Stimulated activated naive CD8-positive, alpha-beta T cell treated with anti-CD3 and anti-CD28 coated beads, Interleukin-15, amount 100 ng/mL, for 72 hours (primary cell): ENCODE measurements at places on chromosomes 11 and 22.
A peak's percentile ranks its signal among the peaks of the same experiment; 100 is the strongest.

DNA sequence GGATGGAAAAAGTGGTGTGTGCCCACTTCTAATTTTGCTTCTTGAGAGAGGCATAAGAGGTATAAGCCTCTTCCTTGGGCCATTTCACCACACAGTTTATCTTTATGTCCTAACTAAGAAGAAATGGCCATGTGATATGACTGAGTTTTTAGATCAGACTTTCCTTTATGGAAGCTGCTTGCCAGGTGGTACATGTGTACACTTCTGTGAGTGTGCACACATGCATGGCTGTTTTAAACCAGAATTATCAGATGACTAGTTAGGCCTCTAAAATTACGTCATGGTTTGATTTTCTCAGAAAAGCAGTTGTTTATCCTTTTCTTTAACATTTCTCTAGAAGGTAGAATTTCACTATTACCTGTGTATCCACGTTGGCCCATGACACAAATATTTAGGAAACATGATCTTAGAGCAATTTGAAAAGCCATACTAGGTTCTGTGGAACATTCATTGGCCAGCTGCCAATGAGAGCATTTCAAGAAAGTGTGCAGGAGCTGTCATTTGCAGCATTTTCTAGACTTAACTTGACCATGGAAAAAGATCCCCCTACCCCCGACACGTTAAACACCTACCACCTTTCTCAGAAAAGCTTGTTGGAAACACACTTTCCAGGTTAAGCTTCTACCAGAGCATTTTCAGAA lies 109.2 kb upstream of the GAL start:
- no peak for DNase-seq

- DNase-seq = peak; percentile 45
These were observed 1335.9 kb downstream of the TBC1D22A start for GRCh38 chr22:48098243-48098920.

DNA sequence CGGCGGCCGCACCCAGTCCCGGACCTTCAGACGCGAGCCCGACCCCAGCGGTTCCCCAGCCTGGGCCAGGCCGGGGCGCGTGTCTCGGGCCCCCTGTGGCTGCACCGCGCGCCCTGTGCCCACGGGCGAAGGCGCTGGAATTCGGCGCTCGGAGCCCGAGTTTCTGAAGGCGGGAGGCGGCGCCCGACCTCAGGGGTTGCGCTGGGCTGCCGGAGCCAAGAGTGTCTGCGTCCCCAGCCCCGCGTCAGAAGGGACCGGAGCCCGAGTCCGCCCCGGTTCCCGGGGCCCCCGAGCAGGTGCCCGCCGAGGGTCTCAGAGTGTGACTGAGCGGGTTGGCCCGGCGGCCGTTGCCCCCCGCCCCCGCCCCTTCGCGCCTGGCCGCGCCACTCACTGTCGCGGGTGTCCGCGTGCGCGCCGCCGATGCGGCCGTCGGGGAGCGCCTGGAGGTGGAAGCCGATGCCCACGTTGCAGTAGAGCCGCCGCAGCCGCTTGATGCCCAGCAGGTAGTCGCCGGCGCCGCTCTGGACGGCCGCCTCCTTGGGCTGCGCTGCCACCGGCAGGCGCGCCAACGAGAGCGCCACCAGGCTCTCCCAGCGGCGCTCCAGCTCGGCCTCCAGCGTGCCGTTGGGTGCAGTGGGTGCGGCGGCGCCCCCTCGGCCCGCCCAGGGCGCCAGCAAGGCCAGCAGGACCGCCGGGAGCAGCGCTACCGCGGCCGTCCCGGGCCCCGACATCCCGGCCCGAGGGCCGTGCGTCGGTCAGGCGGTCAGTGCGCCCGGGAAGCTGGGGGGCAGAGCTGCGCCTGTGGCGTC lies 583 bp downstream of the FGF4 start:
- no peak for DNase-seq

DNA sequence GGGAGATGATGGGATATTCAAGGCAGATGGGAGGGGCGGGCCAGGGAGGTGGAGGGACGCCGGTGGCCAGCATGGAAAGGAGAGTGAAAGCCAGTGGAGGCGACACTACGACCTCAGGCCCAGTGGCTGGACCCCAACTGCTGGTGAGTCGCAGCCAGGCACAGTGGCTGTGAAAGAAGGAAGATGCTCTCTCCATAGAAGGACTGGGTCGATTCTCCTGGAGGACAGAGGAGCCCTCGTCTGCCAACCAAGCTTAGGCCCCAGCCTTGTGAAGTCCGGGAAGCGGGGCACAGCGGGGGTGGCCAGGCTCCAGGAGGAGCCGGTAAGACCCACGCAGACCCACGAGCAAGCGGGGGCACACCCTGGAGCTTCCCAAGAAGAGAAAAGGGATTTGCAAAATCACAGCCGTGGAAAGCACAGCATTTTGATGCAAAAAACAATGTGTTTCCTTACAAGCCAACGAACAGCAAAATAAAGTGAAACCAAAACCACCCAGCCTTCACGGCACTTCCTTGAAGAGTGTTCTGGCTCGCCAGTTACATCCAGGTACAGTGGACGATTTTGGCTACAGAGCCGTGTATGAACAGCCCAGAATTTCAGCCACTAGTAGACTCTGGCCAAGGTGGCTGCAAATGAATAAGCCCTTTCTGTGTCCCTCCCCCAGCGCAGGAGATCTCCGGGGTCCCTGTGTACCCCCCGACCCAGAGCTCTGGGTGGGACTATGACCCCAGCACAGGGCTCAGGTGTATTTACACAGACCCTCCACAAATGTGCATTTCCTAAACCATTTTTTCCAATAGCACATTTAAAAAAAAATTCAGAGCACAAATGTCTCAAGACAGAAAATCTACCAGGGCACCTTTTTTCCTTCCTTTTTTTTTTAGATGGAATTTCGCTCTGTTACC lies 96.9 kb downstream of the TRMU start:
- peak; percentile 41 for DNase-seq

DNA sequence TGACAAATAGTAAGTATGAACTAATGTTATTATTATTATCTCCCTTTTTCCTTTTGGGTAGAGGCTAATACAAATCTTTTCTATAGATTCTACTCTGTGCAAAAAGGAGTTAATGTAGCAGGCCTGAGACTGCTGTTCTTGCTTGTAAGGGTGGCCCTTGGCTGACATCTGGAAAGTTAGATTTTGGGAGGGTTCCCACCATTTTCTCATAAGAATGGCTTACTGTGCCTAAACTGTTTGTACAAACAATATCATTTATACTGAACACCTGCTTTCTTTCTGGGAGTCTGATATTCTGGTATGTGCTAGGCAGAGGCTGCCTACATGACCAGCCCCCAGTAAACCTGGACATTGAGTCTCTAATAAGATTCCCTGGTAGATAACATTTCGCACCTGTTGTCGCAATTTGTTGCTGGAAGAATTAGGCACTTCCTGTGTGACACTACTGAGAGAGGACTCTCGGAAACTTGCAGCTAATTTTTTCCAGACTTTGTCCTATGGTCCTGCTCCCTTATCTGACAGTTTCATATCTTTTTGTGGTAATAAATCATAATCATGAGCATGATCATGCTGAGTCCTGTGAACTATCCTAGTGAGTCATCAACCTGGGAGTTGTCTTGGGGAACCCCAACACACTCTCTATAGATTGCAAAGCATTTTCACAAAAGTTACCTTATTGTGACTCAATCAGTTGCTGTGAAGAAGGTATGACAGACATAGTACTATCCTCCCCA lies 257.7 kb upstream of the CCDC90B start:
- DNase-seq = no peak

- no peak for DNase-seq
These were observed 321.3 kb downstream of the TTC28 start for GRCh38 chr22:28358312-28358711.

GRCh38 chr22:46054091-46055073 lies 77.4 kb upstream of the WNT7B start:
- peak; percentile 45 for DNase-seq

- no peak for DNase-seq
These were observed 999 bp downstream of the FGF3 start for GRCh38 chr11:69818231-69818602.

DNA sequence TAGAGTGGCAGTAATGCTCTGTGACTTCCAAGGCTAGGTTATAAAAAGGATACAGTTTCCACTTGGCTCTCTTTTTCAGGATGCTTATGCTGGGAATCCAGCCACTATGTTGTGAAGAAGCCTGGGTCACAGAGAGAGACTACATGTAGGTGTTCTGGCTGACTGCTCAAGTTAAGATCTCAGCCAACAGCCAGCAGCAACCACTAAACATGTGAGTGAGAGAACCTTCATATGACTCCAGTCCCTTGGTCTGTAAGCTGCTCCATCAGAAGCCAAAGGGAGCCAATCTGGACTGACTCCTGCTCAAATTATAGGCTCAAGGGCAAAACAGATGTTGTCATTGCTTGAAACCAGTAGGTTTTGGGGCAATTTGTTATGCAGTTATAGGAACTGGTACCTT lies 162.7 kb downstream of the MAML2 start:
- DNase-seq = no peak

DNA sequence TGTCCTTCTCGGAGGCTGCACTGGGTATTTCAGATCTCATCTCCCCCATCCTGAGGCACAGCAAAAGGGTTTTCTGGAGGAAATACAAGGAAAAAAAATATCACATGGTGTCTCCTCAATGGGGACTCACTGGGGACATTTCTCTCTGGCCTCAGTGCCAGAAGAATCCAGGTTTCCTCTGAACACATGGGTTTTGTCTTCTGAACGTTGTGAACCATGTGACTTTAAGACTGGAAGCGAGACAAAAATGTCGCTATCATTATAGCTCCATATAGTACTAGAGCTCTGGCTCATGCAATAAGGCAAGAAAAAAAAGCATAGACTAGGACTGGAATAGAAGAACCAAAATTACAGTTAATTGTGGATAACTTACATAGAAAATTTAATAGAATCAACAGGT lies 44.9 kb upstream of the RFPL3 start:
- no peak for DNase-seq

- no peak for DNase-seq
These were observed 21.4 kb upstream of the PISD start for GRCh38 chr22:31683181-31684105.

- no peak for DNase-seq
These were observed 80.3 kb downstream of the LRRC32 start for GRCh38 chr11:76589964-76590950.

DNA sequence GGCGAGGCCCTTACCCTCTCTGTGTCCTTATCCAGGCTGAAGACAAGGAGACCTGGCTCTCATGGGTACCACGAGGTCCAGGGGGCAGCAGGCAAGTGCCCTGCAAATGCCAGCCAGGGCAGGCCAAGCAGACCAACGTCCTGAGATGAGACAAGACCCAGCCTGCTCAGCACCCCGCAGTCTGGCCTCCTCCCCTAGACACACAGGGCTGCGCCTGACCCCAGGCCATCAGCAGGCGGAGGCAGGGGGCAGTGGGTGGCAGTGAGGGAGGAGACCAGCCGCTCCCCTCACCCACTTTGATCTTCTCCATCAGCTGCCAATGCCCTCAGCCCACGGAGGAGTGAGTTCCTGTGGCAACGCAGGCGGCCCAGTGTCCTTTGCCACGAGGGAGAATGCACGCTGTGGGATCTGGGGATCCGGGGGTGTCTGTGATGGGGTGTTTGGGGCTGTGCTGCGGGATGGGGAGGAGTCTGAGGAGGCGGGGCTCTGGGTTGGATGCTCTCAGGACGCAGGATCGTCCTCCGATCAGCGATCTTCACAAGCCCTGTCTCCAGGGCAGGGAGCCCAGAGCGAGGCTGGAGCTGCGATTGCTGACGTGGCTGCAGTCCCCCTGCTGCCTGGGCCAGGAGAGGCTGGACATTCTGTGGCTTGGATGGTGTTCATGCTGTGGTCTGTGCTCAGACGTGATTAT lies 30.5 kb upstream of the PPARA start:
- no peak for DNase-seq

DNA sequence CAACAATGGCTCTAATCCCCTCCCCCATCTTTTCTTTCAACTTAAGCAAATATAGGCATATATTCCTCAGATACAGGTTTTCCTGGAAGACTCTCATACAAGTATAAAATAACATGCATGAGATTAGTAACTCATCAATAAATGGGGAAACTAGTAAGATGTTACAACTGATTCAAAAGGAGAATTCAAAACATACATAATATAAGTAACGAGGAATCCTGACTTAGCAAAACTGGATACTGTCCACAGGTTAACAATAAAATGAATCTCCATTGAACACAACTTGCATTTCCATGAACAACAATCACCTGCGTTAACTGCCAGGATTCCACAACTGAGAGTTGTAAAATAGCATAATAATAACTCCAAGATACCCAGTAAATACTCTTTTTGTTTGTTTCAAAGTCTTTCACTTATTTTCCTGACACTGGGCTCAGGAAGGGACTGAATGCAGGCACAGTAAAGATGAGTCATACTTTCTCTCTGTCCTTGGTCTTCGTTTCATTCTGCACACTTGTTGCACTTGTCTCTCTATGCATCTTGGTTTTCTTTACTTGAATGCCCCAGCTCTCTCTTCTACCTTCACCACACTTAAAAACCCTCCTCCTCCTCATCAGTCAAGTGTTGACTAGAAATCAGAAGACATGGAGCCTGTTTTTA lies 8.1 kb downstream of the APIP start:
- no peak for DNase-seq

GRCh38 chr22:39384750-39385480 lies 14.7 kb upstream of the TAB1 start:
- no peak for DNase-seq

- no peak for DNase-seq
These were observed 61.6 kb upstream of the CARD18 start for GRCh38 chr11:105201166-105201565.

DNA sequence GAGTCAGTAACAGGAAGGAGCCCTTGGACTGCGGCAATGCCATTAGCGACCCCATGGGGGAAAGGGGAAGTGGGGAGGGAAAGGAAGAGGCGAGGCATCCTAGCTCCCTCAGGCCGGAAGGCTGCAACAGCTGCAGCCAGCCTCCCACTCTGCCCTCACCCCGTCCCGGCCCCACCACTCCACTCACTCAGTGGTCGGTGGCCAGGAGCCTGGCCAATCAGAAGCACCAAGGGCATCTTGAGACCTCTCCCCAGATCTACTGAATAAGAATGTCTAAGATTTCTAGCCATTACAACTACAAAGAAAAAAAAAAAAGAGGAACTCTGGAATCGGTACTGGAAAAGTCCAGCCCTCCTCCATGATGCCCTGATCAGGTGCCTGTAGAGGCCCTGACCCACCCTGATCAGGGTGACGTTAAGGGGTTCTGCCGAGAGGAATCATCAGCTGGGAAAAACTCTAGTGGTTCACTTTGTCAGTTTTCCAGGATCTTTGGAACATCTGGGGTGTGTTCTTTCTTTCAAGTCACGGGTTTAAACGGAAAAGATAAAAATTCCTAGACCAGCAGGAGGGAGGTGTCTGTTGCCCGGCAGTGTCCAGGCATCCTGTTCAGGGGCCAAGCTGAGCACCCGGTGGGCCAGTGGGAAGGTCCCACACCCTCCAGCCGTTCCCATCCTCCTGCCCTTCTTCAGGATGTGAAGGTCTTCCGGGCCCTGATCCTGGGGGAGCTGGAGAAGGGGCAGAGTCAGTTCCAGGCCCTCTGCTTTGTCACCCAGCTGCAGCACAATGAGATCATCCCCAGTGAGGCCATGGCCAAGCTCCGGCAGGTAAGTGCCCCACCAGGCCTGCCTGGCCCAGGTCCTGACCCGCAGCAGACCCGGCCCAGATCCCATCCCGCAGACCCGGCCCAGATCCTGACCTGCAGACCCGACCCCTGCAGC lies 14.4 kb downstream of the OAF start:
- DNase-seq = no peak
